ENCODE measurements at places on chromosomes 1 and 21. TPM values are rescaled to one million over a fixed set of nuclear protein-coding genes. Genes with fewer than 3 reads are reported as not detected.

DNA sequence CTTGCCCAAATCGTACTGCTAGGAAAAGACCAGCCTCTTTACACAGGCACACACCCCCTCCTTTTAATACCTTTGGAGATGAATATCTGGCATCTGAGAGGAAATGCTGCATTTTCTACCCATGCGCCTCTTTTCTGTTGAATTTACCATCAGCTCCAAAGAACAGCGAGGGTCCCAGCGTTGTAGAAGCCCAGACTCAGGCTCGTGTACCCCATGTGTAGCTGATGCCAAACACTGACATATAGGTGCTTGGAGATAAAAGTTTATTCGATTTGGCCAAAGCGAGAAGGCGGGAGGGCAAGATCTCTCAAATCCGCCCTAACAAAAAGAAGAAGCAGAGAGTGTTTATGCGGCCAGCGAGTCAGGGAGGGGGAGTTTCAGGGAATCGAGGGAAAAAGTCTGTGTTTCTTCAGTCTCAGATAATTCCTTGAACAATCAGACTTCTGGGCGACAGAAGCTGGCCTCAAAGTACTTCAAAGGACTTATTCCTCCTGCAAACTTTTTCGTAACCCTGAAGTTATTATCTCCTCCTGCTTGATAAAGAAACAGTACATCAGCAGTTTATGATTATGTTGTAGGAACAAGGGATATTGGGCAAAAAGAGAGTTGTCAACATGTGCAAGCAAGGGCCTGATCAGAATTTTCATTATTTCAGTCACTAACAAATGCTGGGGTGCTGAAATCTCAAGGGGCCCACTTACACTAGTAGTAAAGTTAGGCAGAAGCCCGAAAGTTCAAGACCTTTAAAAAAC lies 642 bp upstream of the CREG1 start:
- no peak for DNase-seq

GRCh38 chr1:108671143-108671542 lies 10.2 kb upstream of the HENMT1 start:
- DNase-seq = no peak

- no peak for DNase-seq
Observed at GRCh38 chr21:15130751-15131150, 66.0 kb upstream of the NRIP1 start.

DNA sequence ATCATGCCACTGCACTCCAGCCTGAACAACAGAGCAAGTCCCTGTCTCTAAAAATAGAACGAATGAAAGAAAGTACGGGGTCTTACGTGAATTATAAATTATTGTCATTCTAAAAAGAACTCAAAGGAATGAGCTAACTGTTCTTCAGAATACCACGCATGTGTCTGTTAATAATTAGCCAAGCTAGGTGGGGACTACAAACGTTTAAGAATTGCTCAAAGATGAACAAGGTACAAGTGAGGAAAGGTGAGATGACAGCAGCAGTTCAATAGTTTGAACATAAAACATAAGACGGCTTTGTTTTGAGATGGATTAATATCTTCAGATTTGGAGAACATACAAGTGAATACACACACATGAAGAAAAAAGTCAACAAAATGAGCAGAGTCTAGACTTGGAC lies 79.6 kb downstream of the UBR4 start:
- DNase-seq = no peak

DNA sequence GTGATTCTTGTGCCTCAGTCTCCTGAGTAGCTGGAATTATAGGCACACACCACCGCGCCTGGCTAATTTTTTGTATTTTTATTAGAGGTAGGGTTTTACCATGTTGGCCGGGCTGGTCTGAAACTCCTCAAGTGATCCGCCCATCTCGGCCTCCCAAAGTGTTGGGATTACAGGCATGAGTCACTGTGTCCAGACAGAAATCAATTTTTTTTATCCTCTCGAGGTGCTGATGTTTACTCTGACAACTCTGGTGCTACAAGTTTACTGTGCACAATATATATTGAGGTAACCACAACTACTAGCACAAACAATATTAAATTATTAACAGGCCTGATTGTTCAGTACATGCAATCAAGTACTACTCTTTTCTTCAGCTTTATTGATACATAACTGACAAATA lies 39.7 kb downstream of the F13B start:
- no peak for DNase-seq

GRCh38 chr1:101363891-101364318 lies 127.1 kb downstream of the S1PR1 start:
- no peak for DNase-seq

GOLPH3L gene
- polyA plus RNA-seq = 44.7 TPM

JTB gene
- 122 TPM for polyA plus RNA-seq

DNA sequence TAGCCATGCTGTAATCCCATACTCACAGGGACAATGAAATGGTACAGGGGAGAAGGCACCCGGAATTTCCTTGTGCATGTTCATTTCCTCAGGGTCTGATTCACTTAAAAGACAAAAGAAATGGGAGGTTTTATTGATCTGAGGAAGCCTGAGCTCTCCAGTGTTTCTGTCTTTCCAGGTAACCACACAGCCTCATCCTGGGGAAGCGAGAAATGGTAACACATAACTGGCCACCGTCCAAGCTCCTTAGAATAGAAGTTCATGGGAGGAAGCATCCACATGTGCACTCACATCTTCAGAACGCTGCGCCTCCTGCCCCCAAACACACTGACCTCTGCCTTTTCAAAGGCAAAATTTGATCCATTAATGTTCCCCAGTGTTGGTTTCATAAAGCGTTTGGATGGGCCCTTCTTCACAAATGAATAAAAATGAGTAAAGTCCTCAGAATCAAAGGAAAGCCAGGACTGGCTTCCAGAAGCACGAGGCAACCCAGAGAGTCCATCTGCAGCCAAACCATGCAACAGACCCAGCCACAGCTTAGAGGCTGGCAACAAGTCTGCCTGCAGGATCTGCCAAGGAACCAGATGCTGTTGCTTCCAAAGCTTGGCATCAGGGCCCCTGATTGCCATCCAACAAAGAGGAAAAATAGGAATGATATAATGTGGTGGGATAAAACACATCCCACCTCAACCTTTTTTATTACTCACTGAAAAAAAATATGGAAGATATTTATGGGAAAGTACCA lies 120.3 kb downstream of the ZBTB18 start:
- no peak for DNase-seq

- no peak for DNase-seq
Observed at GRCh38 chr1:64033667-64034220, 169.7 kb upstream of the UBE2U start.
